ENCODE measurements at places on chromosomes 6 and 20.

DNA sequence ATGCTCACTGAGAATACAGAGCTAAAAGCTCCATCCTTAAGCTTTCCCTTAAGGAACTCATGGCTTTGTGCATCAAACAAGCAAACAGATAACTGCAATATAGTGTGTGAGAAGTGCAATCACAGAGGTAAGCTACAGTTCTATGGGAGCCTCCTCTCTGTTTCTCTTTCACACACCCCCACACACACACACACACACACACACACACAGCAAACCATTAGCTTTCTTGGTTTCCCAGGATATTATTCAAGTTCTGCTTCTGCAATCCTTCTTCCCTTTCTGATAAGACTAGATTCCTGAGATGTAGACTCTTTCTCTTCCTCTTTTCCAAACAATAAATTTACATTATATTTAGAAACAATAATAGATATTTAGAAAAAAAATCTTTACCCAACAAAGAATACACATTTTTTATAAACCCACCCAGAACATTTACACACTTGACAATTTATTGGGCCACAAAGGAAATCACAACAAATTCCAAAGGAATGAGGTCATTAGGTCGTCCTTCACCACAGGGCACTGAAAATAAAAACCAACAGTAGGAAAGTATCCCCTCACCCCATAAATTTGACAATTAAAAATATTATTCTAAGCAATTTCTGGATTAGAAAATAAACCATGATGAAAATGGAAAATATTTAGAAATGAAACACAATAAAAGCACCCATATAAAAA, 9.3 kb upstream of the GFOD1 start:
- no peak for DNase-seq

- DNase-seq, result no peak
Observed at GRCh38 chr6:23705697-23706096, 420.3 kb upstream of the NRSN1 start.

- no peak for DNase-seq
Observed at GRCh38 chr6:158040804-158041347, 59.2 kb downstream of the SYNJ2 start.

DNA sequence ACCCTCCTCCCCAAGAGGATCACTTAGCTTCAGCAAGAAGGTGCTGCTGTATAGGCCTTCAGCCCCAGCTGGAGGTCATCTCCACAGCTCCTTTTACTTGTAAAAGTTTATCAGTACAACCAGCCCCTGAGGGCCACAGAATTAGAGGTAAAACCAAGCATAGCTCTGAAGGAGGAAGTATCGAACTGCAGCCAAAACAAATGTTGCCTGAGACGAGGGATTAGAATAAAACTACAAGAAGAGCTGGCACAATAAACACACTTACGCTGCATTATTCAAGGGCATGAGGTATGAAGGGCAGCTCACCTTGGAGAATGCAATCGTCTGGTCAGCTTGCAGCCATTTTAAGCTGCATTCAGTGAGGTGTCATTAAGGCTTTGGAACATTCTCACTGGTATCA, 21.1 kb upstream of the FOXQ1 start:
- no peak for DNase-seq

GRCh38 chr6:56480654-56481337, 161.9 kb downstream of the DST start:
- no peak for DNase-seq

DNA sequence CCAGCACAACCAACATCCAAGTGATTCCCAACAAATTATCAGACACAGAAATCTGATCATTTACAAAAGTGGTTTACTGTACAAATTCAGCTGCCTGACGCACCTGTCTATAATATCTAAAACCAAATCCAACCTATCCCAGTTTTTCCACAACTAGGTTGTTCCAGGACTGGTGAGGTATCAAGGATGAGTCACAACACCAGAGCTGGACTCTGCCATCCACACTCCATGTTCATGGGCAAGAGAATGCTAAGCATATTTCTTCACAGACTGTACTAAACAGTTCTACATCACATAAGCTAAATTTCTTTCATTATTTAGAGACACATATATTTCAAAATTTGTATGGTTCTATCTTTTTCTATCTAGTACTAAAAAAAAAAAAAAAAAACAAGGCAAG, 141.6 kb downstream of the BTBD9 start:
- DNase-seq, result no peak

- DNase-seq, result no peak
Observed at GRCh38 chr6:148524976-148525375, 182.3 kb downstream of the SASH1 start.

- DNase-seq, result no peak
Observed at GRCh38 chr6:43268355-43268700, 25.0 kb downstream of the TTBK1 start.

DNA sequence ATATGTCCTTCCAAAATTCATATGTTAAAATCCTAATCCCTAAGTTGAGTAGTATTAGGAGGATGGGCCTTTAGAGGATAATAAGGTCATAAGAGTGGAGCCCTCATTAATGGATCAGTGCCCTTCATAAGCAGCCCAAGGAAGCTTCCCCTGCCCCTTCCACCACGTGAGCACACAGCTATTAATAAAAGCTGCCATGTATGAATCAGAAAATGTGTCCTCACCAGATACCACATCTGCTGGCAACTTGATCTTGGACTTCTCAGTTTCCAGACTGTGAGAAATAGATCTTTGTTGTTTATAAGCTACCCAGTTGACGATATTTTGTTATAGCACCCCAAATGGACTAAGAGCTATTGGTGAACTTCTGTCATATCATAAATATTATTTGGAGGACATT, 207.7 kb upstream of the HDDC2 start:
- no peak for DNase-seq

DNA sequence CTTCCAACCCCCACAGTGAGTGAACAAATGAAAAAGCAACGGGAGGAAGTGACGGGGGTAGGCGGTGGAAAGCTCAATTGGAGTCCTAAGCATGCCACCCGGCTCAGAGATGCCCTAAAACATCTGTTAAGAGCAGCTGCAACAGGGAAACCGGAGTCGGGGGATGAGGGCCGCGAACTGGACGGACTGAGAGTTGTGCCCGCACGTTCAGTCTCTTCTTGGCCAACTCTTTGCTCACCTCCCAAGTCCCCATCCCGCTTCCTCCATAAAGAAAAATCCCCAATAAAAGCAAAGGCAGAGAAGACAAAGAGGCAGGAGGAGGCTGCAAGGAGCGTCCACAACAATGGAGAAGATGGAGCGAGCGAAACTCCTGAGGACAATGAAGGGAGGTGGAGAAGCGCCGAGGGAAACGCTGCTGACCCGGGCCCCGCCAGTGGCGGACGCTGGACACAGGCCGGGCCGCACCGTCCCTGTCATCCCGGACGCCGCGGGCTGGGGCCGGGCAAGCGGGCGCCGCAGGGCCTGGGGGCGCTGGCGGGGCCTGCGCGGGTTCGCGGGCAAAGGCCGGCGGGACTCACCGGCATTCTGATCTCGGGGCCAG, 600 bp downstream of the SEC63 start:
- DNase-seq, result peak; percentile 51

- no peak for DNase-seq
Observed at GRCh38 chr6:134821928-134822864, 127.7 kb downstream of the ALDH8A1 start.

DNA sequence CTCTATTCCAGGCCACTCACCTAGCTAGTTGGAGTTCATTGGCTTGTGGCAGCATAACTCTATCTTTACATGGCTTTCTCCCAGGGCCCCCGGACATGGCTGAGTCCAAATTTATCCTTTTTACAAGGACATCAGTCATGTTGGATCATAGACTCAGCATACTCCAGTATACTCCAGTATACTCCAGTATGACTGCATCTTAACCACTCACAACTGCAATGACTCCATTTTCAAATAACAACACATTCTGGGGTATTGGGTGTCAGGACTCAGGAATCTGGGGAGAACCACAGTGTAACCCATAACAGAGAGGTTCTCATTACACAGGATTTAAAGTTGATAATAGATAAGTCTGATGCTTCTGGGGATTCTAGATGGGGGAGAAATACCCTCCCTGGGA, 53.8 kb upstream of the TSHZ2 start:
- no peak for DNase-seq

DNA sequence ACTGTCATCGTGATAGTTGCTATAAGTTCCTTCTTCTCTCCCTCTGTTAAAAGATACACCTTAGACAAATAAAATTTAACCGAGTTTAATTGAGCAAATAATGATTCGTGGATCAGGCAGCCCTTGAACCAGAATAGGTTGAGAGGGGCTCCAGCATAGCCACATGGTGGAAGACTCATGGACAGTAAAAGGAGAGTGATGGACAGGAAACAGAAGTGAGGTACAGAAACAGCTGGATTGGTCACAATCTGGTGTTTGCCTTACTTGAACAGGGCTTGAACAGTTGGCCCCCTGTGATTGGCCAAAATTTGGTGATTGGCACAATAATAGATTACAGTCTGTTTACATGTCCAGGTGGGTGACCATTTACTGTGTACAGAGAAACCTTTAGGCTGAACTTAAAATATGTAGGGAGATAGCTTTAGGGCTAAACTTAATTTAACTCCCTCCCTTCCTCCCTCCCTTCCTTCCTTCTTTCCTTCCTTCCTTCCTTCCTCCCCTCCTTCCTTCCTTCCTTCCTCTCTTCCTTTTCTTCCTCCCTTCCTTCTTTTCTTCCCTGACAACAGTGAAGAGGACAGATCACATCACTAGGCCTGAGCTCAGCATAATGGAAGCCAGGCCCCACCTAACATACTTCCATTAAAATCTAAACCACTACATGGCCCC, 531.8 kb upstream of the JARID2 start:
- DNase-seq, result no peak

DNA sequence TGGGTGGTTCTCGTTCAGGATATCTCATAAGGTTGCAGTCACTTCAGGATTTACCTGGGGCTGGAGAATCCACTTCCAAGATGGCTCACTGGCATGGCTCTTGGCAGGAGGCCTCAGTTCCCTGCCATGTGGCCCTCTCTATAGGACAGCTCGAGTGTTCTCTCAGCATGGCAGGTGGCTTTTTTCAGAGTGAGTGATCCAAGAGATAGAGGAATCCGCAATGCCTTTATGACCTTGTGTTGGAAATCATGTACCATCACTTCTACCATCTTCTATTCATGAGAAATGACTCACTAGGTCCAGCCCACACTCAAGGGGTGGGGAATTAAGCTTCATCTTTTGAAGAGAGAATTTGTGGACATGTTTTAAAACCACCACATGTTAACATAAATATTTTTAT, 37.8 kb downstream of the PPP1R16B start:
- DNase-seq, result peak; percentile 37

GRCh38 chr6:34661357-34661756, 35.2 kb downstream of the ILRUN start:
- no peak for DNase-seq

GRCh38 chr6:150025201-150025917, at the start of gene RAET1L:
Gene RAET1L, minus strand, starts transcription at chr6:150025532. Its CDS starts 61 bp downstream, at chr6:150025471.
- DNase-seq, result no peak

- no peak for DNase-seq
Observed at GRCh38 chr20:23774081-23774480, 23.3 kb upstream of the CST1 start.

DNA sequence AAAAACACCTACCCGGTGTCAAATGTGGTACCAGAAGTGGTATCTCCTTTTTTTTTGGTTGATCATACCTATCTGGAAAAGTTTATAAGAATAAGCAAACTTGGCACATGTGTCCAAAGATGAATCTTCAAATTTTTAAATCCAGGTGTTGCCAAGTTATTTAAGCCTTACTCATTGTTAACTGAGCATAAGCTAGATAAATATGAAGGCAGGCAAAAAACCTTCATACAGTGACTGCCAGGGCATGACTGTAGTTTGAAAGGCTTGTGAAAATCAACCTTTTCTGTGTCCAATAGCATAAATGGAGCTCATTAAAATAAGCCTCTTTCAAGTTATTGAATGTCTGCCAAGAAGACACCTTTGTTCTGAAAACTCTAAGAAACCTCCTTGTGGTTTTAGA, 699.2 kb downstream of the DOK5 start:
- DNase-seq, result no peak

- DNase-seq, result no peak
Observed at GRCh38 chr6:40583709-40584108, 3.5 kb downstream of the LRFN2 start.

DNA sequence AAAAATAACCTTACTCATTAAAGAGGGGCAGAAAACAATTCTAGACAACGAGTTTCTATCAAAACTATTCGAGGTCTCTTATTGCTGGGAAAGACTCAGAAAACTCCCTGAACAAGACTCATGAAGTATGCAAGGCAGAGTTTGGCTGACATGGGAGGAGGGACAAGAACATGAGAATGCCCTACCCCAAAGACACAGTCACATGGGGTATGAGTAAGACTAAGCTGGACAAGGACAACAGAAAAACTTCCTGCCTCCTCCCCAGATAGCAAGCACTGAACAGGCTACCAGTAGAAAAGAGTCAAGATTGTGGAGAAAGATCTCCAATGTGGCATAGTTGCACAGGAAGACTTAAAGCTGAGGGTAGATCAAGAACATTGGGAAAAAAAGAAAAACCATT, 39.7 kb upstream of the PHIP start:
- DNase-seq, result no peak

DNA sequence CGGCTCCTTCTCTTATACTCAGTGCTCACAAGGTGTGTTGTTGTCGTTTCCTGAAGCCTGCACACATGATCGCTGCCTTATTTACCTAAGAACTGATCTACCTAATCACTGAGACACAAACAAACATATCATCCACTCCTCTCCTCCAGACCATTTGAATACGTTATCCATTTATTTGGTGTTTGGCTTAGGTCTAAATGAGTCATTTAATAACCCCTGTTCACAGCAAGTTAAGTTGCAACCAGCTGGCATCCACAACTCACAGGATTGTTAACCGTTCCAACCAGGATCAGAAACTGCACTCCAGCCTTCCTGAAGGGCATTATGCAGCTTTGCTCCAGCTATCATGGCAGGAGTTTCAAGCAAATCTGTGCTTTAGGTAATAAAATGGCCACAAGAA, 511.1 kb upstream of the MAP3K7 start:
- no peak for DNase-seq

- no peak for DNase-seq
Observed at GRCh38 chr6:168394606-168395005, 46.4 kb upstream of the SMOC2 start.
